Uterus (tissue), 4 donors: ENCODE measurements at places on chromosomes 12 and 14. TPM values are rescaled to one million over a fixed set of nuclear protein-coding genes. Genes with fewer than 3 reads are reported as not detected.

DNA sequence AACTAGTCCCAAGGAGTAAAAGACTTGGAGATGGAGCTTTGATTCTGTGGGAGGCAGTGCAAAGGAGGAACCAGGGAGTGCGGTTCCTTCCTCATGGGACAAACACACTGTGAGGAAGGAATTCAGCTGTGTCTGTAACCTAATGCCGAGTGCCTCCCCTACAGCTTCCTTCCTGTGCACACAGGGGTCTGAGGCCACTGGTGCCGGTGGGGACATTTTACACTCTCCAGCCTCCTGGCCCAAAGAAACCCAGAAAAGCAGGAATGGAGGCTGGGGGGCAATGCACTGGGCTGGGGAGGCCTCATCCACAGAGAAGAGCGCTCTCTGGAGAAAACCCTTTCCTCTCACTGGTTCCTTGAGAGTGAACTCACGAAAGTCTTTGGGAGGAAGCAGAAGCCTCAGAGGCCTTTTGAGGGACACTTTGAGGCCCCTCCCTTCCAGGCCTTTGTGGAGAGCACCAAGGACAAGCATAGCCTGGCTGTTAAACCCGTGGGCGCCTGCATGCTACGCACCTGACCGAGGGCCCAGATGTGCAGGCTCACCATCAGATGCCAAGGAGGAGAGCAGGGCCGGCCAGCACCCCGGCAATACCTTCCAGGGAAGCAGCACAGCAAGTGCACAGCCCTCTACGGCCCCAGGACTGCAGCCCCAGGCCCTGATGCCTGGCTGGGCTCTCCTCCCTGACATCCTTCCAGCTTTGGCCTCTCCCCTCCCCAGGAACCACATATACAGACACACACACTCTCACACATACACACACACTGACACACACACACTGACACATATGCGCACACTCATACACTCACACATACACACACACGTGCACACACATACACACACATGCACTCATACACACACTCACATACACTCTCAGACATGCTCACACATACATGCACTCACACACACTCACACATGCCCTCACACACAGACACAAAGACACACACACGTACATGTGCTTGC is 52.0 kb downstream of the NFKBIA start:
- no peak for DNase-seq

DNA sequence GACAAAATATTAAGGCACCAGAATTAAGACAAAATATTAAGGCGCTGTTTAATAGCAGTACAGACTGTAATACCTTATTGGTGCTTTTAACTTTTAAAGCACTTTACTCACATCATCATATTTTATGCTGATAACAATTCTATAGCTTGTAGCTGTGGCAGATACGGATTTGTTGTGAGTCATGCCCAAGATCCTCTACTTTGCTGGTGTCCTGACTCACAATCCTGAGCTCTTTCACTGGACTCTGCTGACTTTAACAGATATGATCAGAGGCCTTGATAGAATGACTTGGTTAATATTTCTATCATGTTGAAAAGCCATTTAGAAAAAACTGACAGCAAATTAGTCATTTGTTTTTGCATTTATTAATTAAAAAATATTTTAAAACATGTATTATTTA is 99.0 kb upstream of the PKP2 start:
- DNase-seq, result no peak

DNA sequence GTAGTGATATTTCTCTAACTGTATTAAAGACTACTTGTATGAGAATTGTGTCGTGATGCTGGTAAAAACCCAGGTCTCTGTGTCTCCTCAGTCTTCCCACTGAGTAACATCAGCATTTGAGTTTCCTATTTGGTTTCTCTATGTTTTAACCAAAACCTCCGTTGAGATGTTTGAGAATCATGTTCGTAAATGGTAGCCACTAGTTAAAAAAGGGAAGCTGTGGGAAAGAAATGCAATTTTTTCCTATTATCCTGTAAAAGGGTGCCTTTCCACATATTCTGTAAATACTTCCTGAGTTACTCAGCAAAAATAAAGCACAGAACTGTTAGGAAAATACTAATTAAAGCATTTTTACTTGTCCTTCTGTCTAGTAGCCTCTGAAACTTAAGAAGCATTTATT is 7.0 kb downstream of the CLEC1B start:
- no peak for DNase-seq

ITGA5 gene
- 117 TPM for total RNA-seq

GRCh38 chr12:121990692-121991603 is 30.7 kb upstream of the BCL7A start:
- no peak for DNase-seq

GRCh38 chr12:11630046-11630706 is 19.3 kb upstream of the ETV6 start:
- no peak for DNase-seq

RTL1 gene
- not detected for total RNA-seq

INSM2 gene
- not detected for total RNA-seq

DNA sequence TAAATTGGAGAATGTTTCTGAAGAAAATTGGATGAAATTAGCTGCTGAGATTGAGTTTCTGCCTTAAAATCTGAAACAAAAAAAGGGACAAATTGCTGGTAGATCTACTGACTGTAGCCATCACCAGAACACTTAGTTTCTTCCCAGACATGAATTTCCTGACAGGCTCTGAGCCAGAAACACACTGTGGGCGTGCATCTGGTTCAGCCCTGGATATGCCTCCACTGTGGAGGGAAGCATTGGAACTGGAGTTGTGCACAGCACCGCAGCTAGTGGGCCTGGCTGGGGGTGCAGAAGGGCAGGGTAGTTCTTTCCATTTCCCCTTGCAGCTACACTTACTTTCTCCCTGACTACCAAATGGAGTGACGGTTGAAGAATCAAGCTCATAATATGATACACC is 31.2 kb downstream of the CREBL2 start:
- no peak for DNase-seq

- no peak for DNase-seq
These were observed 1.8 kb upstream of the ZNF839 start for GRCh38 chr14:102317564-102318248.

GRCh38 chr14:35600253-35600652 is 66.3 kb downstream of the INSM2 start:
- no peak for DNase-seq

GRCh38 chr12:65188179-65188701 is 18.9 kb downstream of the LEMD3 start:
- no peak for DNase-seq

GRCh38 chr12:131142891-131143657 is 189.4 kb downstream of the ADGRD1 start:
- DNase-seq, result no peak

- DNase-seq, result no peak
These were observed 17.3 kb downstream of the KRT7 start for GRCh38 chr12:52250048-52250990.

NR2C1 gene
- 76.5 TPM for total RNA-seq

KRT73 gene
- total RNA-seq, result not detected

BIN2 gene
- 3.4 TPM for total RNA-seq

DNA sequence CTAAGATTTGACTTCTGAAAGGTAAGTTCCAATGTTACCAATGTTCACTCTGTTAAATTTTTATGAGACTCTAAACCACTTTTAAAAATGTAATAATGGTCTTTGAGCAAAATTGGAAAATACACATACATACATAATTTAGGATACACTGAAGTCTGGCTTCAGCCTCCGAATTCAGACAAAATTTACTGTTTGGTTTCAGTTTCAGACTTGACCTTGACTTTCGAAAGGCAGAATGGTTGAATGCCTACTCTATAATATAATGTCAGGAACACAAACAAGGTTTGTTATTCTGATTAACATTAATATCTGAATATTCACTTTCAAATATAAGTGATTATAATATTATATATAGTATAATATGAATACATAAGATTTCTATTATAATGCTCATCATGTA is 74.1 kb upstream of the KRAS start:
- DNase-seq, result no peak

DNA sequence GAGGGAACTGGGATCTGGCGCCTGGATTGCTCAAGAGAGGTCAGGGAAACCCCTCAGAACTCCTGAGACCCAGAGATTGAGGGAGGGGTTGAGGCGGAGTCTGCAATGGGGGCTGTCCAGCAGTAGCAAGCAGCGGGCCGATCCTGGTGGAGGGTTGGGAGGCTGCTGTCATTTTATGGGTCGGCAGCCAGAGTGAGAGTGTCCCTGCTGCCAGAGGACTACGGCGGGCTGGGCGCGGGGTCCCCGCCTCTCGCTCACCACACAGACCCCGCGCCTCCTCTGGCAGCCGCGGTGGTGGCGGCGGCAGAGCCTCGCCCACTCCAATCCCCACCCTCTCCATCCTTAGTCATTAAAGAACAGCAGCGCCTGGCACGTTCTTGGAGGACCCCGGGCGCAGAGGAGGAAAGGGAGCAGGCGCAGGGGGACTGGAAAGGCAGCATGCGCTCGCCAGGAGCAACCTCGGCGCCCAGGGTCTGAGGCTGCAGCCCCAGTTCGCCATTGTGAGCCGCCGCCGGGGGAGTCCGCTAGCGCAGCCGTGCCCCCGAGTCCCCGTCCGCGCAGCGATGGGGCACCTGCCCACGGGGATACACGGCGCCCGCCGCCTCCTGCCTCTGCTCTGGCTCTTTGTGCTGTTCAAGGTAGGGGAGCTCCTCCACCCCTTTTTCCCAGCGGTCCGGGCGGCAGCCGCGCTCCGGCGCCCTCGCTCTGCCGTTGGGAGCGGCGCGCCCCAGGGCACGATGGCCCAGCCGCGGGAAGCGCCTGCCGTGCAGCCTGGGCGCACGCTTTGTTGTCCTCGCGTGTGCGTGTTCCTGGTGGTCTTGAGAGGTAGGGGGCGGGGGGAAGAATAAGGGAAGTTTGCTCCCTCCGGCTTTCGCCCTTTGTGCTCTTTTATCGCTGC is at the start of gene PTPRO:
Gene PTPRO, plus strand, starts transcription at position 345 of the 898 bp plus-strand sequence.
- no peak for DNase-seq

TMEM121 gene
- total RNA-seq, result 9.1 TPM

- DNase-seq, result no peak
These were observed 13.1 kb downstream of the TEDC1 start for GRCh38 chr14:105503935-105504692.

DNA sequence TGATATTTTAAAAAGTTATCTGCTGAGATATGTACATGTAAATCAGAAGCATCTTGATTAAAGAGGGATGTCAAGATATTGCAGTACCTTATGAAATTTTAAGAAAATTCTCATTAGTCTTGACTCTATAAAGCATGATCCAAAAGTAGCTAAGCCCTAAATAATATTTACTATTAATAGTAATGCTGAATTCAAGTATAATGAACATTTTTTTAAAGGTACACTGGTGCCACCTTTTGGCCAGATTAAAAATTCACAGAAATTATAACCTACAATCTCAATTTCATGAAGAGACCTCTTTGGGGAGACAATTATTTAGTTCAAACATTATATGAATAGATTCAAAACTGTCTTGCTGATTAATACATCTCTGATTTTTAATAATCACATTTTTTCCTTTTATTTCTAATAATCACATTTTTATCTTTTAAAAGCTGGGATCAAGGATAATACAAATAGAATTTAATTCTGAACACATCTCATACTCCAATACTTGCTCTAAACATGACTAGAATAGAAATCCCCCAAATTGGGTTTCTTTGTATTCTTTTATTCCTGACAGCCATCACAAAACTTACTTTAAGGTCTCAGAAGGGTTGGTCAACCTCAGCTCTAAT is 13.4 kb downstream of the AKAP5 start:
- no peak for DNase-seq

- DNase-seq, result no peak
These were observed 2.5 kb downstream of the CD163 start for GRCh38 chr12:7501031-7501588.

DNA sequence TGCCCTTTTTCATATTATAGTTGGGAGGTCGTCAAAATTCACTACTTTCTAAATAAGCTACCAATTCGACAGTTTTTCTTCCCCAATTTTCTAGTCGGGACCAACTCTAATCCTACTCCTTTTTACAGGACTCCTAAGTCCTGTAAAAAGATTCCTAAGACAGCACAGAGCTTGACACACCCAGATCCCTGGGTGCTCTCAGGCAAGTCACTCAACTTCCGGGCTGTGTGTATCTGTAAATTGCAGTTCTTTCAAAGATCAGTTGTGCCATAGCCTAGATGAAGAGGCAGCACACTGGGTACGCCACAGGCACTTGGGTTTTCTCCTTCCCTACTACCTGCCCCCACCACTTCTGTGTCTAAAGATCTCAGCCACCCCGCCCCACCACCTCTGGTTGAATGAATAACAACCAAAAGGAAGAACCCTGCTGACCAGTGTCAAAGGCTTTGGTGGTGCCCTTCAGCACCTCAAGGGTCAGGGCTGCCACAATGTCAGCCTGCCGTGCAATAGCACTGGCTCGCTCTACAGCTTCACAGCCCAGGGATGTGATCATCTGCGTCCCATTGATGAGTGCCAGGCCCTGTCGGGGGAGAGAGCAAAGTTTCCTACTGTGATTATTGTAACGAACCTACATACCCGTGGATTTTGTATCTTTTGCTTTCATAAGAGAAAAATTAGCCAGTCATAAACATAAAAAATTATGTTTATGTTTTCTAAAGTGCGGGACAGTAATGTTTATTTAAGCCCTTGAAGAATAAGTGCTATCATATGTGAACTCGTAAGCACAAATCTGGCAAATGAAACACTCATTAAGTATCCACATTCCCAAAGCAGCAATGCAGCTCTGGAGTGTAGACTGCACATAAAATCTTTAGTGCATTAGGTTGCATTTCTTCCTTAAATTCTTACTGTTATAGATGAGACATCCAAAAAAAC is 9.2 kb downstream of the HAL start:
- no peak for DNase-seq

LYZ gene
- 7.4 TPM for total RNA-seq

- DNase-seq, result no peak
These were observed 1.0 kb upstream of the SERPINA3 start for GRCh38 chr14:94611179-94611578.

KRT75 gene
- not detected for total RNA-seq

DNA sequence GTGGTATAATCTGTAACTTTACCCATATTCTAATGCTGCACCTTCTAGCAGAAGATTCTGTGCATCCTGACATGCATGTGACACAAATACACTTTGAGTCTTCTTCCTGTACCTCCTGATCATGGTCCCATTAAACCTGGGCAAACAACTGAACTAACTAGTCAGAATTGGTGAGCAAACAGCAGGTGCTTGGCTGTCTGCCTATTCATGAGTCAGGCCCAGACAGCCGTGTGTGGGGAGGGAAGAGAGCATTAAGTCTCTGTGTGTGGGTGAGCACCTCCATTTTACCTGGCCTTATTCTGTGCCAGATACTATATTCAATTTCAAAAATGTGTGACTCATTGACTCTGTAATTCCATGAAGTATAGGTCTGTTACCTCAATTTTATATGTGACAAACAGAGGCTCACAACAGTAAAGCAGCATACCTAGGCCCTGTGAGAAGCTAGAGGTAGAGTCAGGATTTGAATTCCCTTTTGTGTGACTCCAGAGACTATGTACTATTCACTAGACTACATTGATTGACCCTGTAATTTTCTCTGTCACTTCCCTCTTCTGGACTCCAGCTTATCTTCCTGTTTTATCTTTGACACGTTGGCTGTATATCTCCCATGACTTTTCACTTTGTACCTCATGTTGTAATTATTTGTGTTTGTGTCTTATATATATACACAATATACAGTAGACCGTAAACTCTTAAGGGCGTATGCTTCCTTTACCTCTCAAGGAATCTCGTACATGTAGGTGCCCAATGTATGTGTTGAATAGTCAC is 32.2 kb downstream of the SUSD6 start:
- peak; percentile 56 for DNase-seq

- peak; percentile 91 for DNase-seq
These were observed 7.2 kb downstream of the ALDH2 start for GRCh38 chr12:111773801-111774551.
